ENCODE measurements at places on chromosomes 2 and 18.

- no peak for DNase-seq
These were observed 217.1 kb downstream of the SLC4A3 start for GRCh38 chr2:219844401-219845091.

DNA sequence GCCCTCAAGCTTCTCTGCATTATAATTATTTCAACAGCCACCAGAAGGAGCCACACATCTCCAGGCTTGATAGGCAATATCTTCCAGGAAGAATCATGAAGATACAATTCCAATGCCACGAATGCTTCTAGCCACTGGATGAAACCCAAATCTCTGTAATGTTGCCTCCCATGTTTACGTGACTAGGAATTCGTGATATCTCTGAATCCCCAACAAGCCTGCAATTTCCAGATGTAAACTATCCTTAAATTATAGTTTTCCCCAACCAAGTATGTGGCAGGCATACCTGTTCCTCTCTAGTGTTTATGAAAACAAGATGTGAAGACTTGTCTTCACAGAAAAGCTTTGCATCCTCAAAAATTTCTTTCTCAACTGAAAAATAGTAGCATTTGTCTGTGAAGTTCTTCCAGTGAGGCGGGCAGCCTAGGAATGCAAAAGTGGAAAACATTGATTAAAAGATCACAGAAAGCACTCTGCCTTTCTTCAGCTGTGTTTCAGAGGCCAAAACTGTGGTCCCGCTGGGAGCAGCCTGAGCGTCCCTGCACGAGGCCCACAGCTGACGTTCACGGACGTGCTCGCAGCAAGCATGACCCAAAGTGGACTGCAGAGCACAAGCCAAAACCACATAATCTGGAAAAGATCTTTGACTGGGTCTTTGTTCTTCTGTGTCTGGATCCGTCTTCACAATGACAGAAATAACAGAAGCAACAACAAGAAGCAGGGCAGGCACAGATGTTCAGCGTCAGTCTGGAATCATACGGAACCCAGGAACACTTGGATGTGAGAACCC lies 65.1 kb upstream of the THOC1 start:
- no peak for DNase-seq

DNA sequence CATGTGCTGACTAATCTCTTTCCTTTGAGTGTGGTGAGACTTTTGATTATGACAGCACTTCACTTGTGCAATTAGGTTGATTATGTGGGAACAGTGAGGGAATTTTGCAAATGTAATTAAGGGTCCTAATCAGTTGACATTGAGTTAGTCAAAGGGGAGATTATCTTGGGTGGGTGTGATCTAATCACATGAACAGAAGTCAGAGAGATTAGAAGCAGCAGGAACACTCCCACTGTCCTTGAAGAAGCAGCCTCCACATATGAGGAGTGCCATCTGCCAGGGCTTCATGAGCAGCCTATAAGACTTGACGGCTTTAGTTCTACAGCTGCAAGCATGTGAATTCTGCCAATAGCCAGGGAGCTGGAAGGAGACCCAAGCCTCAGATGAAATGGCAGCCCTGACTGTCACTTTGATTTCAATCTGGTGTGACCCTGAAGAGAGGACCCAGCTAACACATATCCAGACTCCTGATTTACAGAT lies 89.4 kb upstream of the APCDD1 start:
- DNase-seq = no peak

DNA sequence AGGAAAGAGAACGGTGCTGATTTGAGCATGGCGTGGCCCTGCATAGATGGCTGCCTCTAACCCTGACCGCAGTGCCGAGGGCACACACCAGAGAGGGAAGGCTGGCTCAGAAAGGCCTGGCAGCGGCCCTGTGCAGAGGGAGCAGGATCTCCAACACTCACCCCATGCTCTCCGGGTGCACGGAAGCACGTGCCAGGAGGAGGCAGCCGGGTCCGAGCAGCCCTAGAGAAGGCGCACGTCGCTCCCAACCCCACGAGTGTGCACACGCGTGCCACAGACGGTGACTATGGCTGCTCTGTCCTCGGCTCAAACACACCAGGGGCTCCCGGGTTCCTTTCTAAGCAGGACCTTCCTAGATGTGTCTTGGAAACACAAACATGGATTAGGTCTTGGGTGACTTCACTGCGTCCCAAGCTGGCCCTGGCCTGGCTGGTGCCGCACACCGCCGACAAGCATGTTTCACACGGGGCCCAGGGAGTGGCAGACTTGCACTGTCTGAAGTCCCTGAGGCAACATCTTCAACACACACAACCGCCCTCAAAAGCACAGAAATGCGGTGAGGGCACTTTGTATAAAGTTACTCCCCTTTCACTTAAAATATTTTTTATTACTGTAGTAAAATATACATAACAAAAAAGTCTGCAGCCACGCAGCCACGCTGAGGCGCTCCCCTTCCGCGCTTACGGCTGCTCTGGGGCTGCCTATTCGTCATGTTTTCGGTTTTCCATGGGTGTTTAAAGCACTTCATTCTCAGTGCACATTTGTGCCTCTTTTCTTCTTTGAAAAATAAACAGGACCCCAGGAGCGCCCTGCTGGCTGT lies 110.0 kb downstream of the ZNF516 start:
- no peak for DNase-seq

- no peak for DNase-seq
These were observed 5.6 kb downstream of the ATP5MC3 start for GRCh38 chr2:175175896-175176295.
